ENCODE measurements at places on chromosomes 4 and X.

DNA sequence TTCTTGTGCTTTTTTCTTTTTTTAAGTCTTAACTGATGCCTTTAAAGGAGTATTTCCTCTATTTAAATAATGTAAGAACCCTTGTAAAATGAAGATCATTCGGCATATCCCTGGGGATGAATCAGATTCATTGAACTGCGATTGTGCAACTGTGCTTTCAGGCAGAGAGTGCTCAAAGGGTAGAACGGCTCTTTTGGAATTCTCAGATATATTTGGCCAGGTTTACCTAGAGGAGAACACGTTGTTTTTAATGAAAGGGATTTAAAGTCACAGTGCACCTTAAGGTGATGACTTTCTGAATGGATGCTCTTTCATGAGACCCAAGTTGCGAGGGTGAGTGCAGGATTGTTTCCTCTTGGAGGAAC lies 51.6 kb upstream of the ELOVL6 start:
- no peak for DNase-seq

GRCh38 chr4:53956454-53956853 lies 108.0 kb downstream of the CHIC2 start:
- no peak for DNase-seq

GRCh38 chr4:58807843-58808615 lies 1697.8 kb upstream of the IGFBP7 start:
- no peak for DNase-seq

GRCh38 chr4:40916218-40916555 lies 166.4 kb downstream of the NSUN7 start:
- no peak for DNase-seq

DNA sequence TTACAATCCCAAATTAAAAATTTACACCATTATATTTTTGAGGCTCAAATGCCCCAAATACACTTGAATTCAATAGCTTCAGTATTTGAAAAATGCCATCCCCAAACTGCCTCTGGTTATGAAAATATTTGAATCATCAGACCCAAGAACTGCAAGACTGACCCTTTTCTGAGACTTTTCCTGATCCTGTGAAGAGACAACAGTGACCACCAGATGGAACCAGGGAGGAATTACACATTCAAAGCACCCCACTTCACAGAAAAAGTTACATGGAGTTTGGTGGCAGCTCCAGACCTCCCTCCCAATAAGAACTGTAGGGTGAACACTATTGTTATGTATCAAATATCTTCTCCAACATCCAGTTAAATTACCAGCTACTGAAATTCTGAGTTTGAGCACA lies 44.0 kb upstream of the SCD5 start:
- DNase-seq = peak; percentile 25

DNA sequence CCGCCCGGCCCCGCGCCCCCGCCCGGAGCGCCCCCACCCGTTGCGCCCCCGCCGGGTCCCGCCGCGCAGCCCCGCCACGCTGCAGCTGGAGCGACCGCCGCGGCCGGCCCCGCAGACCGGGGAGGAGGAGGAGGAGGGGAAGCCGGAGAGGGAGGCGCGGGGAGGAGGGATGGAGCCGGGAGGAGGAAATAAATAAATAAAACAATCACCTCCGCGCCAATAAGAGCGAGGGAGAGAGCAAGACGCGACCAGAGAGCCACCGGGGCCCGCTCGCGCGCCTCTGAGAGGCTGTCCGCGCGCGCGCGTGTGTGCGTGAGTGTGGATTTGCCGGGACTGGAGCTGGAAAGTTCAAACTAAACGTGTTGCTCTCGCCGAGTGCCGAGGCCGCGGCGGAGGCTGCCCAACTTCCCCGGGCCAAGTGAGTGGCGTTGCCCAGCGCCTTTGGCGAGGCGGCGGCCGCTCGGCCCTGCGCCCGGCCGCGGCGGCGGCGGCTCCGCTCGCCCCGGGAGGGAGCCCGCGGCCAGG lies 2184.4 kb upstream of the TENM3 start:
- no peak for DNase-seq

- no peak for DNase-seq
Measured at GRCh38 chr4:105474099-105474518, 247 bp upstream of the PPA2 start.

DNA sequence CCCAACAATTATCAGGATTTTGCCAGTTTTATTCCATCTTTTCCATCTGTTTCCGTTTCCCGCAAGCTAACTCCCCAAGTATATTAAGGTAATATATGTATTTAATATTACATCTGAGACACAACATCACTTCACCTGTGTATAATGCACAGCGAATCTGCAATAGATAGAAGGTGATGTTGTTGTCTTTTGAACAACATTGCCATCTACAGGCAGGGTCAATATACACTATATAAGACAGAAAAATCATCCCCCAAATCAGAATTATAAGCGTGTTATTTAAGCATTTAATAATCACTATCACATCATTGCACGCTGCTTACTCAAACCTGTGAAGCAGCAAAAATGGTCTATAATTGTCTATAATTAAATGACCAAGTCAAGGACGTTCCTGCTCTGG lies 1115.5 kb downstream of the NLGN4X start:
- peak; percentile 34 for DNase-seq

DNA sequence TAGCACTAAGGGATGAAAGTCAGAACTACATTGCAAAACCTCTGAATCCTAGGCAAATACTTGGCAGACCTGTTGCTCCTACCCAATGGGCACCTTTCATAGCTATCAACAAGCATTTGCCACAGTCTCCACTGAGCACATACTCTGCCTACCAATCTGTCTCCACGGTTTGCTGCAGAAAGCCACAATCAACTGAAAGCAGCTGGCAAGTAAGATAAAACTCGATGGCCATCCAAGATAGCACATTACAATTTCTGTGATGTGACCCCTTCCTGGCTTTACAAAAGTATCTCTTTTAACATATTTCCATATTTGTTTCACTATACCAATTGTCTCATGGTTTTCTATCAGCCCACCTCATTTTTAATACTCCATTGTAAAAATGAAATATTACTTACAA lies 1060.5 kb upstream of the INTU start:
- DNase-seq = no peak

- peak; percentile 29 for DNase-seq
Measured at GRCh38 chr4:25358515-25359275, 18.4 kb upstream of the ANAPC4 start.

Data from HT-29 (cell line).